ENCODE measurements at places on chromosomes 12 and 14.

DNA sequence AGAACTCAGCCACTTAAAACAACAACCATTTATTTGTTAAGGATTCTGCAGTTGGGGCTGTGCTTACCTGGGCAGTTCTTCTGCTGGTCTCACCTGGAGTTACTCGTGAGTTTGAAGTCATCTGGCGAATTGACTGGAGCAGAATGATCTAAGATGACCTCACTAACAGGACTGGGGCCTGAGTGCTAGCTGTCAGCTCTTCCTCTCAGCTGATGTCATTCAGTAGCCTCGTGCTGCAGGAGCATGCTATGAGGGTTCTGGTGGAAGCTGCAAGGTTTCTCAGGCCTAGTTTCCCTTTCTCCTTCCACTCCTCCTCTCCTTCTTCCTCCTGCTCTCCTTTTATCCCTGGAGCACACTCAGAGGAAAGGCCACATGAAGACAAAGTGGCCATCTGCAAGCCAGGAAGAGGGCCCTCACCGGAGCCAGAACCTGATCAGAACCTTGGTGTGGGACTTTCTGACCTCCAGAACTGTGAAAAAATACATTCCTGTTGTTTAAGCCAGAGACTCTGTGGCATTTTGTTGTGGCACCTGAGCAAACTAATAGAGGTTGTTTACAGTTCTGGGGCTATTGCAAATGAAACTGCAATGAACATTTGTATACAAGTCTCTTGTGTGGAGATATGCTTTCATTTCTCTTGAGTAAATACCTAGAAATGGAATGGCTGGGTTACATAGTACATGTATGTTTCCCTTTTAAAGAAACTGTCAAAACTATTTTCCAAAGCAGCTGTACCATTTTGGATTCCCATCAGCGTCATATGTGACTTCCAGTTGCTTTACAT, 21.9 kb upstream of the MAP3K9 start:
- no peak for DNase-seq

DNA sequence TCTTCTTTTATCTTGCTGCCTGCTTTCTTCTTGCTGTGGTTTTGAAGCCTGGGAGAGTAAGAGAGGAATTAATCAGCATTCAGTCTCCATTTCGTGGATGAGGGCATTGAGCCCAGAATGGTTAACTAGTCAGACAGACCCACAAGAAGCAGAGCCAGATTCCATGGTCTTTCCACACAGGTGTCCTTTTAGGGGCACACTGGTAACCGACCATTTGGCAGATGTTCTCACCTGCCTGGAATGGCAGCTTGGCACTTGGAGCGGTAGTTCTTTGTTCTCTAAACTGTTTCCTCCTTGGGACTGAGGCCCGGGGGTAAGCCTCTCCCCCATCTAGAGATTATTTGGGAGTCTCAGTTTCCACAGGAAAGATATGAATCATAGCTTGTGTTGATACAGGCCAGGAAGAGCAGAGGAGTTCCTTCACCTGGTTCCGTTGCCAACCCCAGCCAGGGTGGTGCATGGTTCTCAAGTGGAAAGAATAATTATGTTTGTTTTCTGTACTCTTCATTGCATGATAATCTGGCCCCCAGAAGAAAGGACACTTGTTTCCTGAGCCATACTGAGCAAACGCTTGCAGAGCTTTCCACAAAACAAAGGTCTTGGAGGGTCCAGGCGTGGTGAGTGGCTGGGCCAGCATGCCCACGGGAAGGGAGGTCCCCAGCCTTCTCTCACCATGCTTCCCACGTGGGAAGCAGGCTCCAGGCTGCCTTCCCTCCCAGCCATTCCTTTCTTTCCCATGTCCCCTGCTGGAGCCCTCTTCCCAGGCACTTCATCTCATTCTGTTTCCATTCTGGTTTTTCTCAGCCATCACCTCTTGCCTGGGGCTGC, 2.0 kb upstream of the KRT75 start:
- DNase-seq = no peak

- DNase-seq = no peak
Measured at GRCh38 chr12:11542599-11542998, 106.9 kb upstream of the ETV6 start.

DNA sequence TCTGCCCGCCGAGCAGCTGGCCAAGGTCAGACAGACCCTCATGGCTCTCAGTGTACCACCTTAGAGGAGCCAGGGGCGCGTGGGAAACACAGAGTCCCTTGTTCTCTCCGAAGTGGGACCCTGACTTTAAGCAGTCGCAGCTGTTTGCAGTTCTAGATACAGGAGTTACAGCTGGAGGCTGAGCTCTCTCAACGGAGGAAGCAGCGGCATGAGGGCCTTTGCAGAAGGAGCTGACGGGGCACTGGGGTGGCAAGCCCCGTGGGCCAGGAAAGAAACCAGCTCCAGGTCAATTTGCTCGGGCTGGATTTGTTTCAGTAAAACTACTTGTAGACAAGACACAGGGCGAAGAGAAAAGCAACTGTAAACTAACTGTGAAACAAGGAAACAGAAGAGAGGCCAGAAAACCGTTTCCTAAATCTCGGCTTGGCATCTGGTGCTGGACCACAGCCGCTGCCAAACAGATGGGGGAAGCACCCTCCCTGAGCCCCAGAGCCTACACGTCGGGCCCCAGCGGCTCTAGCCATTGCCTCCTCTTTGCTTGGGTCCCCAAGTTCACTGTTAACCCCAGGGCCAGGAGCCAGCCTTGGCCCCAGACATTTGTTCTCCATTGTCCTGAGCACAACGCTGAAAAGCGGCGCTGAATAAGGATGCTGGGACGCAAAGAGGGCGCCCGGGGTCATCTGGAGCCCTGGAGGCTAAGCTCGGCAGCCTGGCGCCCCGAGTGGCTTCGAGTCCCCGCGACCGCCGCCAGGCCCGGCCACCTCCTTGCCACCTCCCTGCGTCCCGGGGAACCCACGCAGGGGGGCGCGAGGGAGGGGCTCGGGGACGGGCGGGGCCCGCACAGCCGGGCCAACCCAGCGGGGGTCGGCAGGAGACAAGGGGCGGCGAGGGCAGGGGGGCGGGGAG, 914 bp upstream of the PACS2 start:
- DNase-seq = peak; percentile 35

DNA sequence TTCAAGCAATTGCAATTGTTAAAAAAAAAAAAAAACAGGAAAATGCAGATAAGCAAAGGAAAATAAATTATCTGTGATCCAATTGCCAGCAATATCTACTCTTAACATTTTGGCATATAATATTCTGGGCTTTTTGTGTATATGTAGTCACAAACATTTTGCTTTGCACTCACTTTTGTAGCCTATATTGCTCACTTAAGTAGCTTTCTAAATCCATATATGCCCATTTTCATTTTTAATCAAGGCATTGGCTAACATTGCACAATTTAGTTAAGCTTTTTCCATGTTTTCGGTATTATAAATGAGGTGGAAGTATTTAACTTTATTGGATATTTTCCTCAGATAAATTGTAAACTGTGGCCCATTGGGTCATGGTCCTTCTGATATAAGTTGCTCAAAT, 466.3 kb upstream of the ATP2B1 start:
- DNase-seq = no peak

DNA sequence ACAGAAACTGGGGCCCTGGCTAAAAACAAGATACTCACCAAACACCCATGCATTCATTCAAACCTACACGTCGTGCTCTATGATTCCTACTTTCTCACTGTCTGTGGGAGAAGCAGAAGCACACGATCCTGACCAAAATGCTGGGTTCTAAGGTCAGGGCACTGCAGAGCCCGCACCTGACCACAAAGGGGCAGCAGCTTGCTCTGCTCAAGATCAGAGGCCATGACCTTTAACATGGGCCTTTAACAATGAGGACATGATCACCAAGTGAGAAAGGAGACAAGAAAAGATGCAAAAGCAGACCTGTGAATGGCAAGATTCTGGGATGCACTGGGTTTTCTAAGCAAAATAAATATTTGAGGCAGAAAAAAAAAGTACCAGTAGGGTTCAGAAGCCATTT, 40.1 kb upstream of the VPS33A start:
- DNase-seq = no peak

DNA sequence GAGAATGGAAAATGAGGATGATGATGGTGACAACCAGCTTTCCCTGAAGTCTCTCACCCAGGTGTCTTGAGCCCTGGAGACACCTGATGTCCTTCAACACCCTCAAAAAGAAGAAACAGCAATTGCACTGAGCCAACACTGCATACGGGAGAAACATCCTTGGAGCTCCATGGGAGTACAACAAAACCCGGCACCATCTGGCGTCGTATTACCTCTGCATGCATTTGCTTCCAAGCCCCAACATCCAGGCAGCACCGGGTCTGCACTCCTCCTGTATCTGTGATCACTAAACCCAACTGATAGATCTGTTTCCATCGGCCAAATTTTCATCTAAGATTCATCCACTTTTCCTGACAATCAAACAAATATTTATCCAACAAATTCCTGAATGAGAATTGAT, 249.9 kb downstream of the DPF3 start:
- no peak for DNase-seq

Measured in transverse colon (tissue), 4 donors.